Activated CD4-positive, alpha-beta T cell treated with anti-CD3 and anti-CD28 coated beads, Interleukin-2, amount 50 U/mL, for 4 hours (primary cell): ENCODE measurements at places on chromosomes 2 and 18.

DNA sequence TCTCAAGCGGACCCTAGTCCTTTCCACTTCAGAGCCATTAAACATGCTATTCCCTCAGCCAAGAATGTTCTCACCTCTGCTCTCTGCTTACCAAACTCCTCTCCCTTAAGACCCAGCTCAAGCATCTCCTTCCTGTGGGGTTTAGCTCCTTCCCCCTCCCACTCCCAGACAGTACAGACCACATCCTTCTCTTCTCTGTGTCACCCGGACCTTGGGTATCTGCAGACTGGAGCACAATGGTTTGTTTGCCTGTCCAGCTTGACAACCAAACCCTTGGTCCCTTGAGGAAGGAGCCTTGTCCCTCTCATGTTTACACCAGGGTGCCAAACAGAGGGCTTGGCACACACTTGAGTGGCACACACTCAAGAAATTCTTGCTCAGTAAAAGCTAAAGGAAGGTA, 4.1 kb upstream of the CD8A start:
- DNase-seq, result no peak

DNA sequence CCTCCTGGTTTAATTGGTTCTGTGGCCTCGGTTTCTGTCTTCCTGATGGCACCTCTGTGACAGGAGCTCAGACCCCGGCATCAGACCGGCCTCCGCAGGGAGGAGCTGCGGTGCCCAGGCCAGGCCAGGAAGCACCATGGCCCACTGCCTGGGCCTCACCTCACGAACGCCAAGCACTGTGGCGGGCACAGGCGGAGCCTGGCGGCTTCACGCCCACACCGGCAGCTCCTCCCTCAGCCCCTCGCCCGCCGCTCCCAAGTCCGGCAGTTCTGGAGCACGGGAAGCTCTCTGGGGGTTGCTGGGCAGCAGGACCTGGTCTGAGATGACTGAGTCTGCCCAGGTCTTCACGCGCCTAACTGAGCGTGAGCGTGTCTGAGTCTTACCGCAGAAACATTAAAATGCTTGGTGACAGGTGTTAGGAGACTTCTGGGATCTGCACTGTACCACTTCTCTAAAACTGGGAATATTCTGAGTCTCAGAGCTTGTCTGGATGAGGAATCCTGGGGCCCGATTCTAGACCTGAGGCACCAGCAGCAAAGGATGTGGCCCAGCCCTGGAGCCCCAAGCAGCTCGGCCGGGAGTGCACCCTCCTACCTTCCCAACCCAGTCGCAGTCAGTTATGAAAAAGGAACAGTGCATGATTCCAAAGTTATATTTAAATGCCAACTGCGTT, 21.9 kb downstream of the RTP5 start:
- DNase-seq, result no peak

GRCh38 chr2:15287447-15288184, 273.5 kb downstream of the NBAS start:
- DNase-seq, result no peak

GRCh38 chr2:85266146-85267041, 61.4 kb downstream of the TGOLN2 start:
- peak; percentile 60 for DNase-seq

DNA sequence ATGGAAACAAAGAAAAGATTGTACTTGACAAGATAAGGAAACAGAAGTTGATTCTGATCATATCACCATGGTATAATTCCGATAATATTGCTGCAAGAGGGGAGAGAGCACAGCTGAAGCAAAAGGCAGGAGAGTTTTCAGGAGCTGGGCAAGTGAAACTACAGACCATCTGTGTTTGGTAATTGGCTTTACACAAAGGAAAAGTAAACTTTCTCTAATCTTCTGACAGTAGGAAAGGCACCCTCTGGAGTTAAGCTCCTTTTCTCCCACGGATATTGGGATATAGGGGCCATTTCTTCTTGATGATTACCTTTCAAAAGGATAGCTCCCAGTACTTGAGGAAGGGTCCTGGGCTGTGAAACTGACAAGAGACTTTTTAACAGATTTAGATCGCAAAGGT, 29.9 kb upstream of the REG3A start:
- no peak for DNase-seq
